ENCODE measurements at places on chromosomes 1 and 21. TPM values are rescaled to one million over a fixed set of nuclear protein-coding genes. Genes with fewer than 3 reads are reported as not detected.

The ERG gene
- polyA plus RNA-seq, result 6.6 TPM

The ELF3 gene
- polyA plus RNA-seq, result 0.11 TPM

The ETV3L gene
- polyA plus RNA-seq, result not detected

The C21orf91 gene
- 3.6 TPM for polyA plus RNA-seq

The CALML6 gene
- 0.18 TPM for polyA plus RNA-seq

The ANGPTL7 gene
- polyA plus RNA-seq, result 3.7 TPM

DNA sequence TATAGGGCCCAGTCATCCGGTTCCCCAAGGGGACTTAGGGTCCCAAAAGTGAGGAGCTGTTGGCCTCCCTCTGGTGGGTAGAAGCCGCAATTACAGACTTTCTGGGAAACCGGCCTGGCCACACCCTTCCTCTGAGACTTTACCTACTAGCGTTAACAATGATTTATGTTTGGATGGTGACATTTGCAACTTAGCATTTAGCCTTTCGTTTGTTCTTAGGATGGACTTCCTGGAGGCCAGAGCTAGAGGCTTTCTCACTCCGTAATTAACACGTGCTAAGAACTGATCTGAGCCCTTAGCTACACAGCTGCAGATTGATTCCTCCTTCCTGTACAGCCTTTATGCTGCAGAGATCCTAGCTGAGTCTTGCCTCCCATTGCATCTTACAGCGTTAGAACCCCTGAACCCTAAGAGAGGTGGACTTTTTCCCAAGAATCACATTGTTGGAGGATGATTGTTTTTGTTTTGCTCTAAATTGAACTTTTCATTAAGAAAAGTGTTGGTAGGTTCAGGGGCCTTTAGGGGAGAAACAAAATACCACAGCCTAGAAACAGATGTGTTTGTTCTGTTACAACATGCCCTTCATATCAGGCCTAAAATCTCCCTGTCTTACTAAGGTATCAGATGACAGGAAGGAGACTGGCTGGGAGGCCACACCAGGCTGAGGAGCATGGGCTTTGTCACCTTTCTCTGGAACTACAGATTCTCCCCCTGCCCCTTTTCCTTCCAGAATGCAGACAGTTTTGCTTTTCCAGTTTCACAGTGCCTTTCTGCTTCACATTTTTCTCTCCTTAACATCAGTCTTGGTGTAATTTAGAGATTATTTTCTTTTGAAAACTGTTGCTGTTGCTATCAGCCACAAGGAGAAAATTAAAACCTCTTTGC, 1.9 kb downstream of the S100A11 start:
- DNase-seq, result peak; percentile 45

DNA sequence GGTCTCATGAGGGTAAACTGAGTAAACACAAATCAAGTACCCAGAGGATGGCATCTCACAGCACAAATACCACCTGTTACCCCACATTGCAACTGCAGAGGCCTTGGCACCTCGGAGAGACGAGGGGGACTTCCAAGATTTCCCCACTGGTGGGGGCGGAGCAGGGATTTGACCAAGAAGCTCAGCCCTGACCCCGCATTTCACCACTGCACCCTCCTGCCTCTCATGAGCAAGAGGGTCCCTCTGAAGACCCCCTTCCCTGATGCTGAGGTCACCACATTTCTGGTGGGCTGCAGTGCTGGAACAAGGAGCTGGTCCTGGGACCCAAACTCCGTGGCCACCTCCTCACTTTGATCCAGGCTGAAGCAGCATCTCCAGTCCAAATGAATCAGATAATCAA, 342.4 kb downstream of the NPHP4 start:
- no peak for DNase-seq

- no peak for DNase-seq
Observed at GRCh38 chr1:244302876-244303609, 148.7 kb downstream of the ADSS2 start.

GRCh38 chr1:67695963-67696362, 11.0 kb downstream of the GADD45A start:
- DNase-seq, result no peak

- peak; percentile 88 for DNase-seq
Observed at GRCh38 chr1:58848818-58849411, 65.1 kb upstream of the JUN start.

- DNase-seq, result no peak
Observed at GRCh38 chr1:230356869-230357794, 69.0 kb downstream of the PGBD5 start.

- DNase-seq, result no peak
Observed at GRCh38 chr1:214066936-214067335, 79.2 kb downstream of the PROX1 start.

GRCh38 chr21:14236180-14236579, 20.2 kb downstream of the RBM11 start:
- no peak for DNase-seq

- DNase-seq, result peak; percentile 52
Observed at GRCh38 chr1:1081311-1082238, 7.5 kb upstream of the RNF223 start.

DNA sequence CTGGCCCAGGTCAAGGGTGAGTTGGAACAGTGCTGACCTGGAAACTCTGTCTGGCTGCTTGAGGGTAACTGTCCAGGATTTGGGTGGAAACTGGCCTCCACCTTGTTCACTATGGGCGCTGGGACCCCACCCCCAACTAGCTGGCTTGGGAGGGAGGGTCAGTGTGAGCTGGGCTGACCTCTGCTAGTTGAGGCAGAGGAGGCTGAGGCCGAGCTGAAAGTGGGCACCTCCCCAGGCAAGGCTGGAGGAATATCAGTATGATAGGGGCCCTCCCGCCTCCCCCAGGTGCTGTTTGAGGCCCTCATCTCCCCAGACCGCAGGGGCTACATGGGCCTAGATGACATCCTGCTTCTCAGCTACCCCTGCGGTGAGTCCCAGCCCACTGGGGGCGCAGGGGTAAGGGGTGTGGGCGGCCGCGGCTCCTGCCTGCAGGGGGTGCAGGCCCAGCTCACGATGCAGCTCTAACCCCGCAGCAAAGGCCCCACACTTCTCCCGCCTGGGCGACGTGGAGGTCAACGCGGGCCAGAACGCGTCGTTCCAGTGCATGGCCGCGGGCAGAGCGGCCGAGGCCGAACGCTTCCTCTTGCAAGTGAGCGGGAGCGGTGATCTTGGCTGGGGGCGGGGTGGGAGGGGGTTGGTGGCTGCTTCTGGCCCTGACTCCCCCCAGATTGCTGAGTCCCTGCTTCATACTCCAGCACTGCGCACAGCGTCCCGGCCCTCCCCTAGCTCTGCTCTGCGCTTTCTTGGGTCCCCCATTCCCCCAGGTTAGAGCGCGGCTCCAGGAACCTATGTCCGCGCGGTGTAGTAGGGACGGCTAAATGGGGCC, 22.9 kb downstream of the PTPRU start:
- DNase-seq, result peak; percentile 70

Data from right cardiac atrium (tissue), 5 donors.